Adipocyte (in vitro differentiated cells): ENCODE measurements at places on chromosomes 2 and 18.
A peak's percentile ranks its signal among the peaks of the same experiment; 100 is the strongest.

GRCh38 chr2:238869-239268, 25.0 kb downstream of the SH3YL1 start:
- DNase-seq, result no peak

- DNase-seq, result peak; percentile 66
These were observed 54.5 kb downstream of the ACSL3 start for GRCh38 chr2:222915092-222915957.

- DNase-seq, result no peak
These were observed 777.6 kb upstream of the SOX11 start for GRCh38 chr2:4914551-4914950.

DNA sequence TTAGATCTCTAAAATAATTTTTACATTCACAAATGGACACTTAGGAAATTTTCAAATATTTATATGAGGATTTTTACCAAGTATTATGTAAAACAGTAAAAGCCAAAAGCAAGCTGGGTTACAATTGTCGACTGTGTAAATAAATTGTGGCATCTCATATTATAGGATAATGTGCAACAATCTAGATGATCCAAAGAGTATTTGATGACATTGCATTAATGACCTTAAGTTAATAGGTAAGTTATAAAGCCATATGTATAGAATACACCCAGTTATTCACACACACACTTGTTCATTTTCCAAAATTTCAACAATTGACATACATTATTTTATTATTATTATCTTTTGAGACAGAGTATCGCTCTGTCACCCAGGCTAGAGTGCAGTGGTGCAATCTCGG, 69.3 kb downstream of the ATP8B1 start:
- DNase-seq, result no peak
